ENCODE measurements at places on chromosomes 11 and 22. TPM values are rescaled to one million over a fixed set of nuclear protein-coding genes. Genes with fewer than 3 reads are reported as not detected.

Gene TMEM151A
- total RNA-seq, result 0.32 TPM

Gene OR51B5
- 4.3 TPM for total RNA-seq

Gene SOX6
- total RNA-seq, result 12.8 TPM

Gene IL17REL
- total RNA-seq, result not detected

GRCh38 chr11:60857378-60858232 is 1.9 kb upstream of the PTGDR2 start:
- no peak for DNase-seq

- no peak for DNase-seq
Observed at GRCh38 chr11:66936311-66936711, 21.9 kb downstream of the PC start.

- DNase-seq, result no peak
Observed at GRCh38 chr11:60088364-60088763, at the start of gene MS4A2. Gene MS4A2 (plus strand): TSS chr11:60088664. CDS start chr11:60088766, 102 bp downstream.

DNA sequence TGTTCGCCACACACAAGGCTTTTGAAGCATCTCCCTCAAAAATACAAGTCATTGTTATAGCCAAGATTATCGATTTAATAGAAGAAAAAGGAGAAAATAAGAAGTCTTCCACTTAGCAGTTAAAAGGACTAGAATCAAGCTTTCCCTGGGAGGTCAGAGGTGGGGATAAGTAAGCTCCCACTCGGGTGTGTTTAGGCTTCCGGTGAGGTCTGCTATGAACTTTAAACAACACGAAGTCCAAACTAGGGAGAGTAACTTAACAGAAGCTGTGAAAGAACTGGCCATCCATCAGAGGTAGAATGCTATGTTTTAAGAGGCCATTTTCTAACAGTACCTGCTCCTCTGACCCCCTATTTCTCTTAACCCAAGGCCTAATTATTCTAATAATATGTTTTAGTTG is 91.4 kb upstream of the APOA1 start:
- no peak for DNase-seq

GRCh38 chr11:129895126-129896041 is at the start of gene NFRKB:
Gene NFRKB (minus strand): TSS chr11:129895578. CDS start chr11:129892849, 2,729 bp downstream.
- DNase-seq, result peak; percentile 48

- DNase-seq, result no peak
Observed at GRCh38 chr11:64178951-64179639, 6.9 kb upstream of the STIP1 start.

GRCh38 chr11:33723238-33723881 is 12.9 kb downstream of the CD59 start:
- DNase-seq, result no peak

- DNase-seq, result no peak
Observed at GRCh38 chr11:73428227-73428626, 52.0 kb downstream of the RELT start.

DNA sequence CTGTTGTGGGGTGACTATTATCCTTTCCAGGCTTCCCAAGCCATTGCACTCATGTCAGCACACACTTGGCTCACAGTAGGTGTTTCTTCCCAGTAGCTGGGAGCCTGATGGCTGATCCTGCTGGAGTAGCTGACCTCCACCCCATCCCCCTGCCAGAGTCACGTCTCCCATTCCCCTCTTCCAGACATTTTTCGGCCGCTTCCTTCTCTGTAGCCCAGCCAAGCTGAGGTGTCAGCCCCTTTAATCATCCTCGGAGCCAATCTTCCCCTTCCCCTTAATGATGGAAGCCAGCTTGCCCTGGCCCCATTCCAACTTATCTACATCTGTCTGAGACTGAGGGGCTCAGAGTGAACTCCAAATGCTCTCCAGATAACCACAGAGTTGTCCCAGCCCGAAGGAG is 550.7 kb downstream of the MN1 start:
- no peak for DNase-seq

- no peak for DNase-seq
Observed at GRCh38 chr11:45151362-45151982, 5.0 kb downstream of the PRDM11 start.

DNA sequence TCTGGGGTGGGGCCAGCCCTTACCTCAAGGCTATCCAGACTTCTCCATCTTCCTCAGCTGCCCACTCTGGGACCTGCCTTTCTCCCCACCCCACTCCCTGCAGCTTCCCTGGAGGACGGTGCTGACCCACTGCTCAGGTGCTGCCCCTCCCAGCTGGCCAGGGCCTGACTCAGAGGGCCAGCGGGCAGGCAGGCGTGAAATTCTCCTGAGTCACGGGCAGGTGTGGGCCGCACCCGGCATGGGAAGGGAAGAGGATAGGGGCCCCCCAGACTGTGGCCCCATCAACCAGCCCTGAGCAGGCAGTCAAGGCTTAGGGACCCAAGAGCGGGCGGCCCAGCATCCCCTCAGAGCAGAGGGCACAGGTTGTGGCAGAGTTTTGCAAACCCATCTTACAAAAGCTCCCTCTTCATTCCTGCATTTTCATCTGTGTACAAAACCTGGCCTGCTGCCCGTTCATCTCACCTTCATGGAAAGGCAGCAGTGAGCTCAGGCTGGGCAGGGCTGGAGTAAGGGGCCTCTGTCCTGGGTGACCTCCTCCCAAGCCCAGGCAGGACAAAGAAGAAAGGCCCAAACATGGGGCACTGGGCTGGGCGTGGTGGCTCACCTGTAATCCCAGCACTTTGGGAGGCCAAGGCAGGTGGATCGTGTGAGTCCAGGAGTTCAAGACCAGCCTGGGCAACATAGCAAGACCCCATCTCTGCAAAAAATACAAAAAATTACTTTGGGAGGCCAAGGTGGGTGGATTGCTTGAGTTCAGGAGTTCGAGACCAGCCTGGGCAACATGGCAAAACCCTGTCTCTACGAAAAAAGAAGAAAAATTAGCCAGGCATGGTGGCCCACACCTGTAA is 6.1 kb downstream of the RHOD start:
- DNase-seq, result no peak

DNA sequence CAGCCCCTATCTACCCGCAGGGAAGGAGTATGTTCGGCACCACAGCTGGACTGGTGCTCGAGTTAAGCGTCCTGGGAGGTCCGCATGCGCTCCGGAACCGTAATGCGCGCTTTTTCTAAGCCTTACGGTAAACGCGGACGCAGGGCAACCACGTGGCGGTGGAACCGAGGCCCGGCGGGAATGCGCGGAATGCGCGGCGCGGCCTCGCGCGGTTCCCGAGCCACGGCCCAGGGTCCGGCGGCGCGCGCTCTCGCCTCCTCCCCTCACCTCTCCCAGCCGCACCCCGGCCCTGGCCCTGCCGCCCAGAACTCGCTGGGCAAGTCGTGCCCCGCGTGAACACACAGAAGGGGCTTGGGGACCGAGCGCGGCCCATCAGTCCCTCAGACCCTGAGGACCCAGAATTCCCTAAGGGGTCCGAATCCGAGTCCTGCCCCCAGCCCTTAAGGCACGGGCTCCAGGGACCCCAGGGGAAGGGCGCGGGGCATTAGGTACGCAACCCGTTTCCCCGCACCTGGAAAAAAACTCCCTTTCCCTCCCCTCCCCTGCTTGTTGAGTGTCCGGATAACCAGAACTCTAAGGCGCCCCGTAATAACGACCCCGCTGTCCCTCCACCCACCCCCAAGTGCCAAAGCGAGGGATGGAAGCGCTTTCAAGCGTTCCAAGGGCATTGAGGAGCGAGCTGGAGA is 4.3 kb upstream of the CCND1 start:
- no peak for DNase-seq

GRCh38 chr11:105988197-105988596 is 33.8 kb downstream of the MSANTD4 start:
- DNase-seq, result no peak

GRCh38 chr11:68326334-68327215 is 14.2 kb downstream of the LRP5 start:
- DNase-seq, result no peak

DNA sequence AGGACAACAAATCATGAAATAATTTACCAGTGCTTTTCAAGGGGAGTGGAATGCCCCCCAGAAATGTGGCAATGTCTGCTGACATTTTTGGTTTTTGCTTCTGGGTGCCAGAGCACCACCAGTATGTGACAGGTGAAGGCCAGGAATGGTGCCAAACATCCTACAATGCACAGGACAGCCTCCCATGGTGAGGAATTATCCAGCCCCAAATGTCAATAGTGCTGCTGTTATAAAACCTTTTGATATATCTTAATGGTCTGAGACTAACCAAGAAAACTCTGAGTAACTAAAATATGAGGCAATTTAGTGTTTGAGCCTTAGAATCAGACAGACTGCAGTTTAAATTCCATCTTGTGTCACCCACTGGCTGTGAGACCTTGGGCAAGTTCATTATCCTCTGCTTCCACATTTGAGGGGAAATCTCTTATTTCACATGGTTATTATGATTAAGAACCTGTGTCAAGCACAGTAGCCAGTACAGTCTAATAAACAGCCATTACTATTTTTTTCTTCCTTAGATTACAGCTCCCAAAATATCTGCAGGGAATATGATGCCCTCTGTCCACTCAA is 69.5 kb downstream of the AMBRA1 start:
- DNase-seq, result no peak

All from urinary bladder (tissue), 4 donors.